Activated CD4-positive, alpha-beta T cell treated with anti-CD3 and anti-CD28 coated beads, Interleukin-2, amount 10 ng/mL, durations not matched to agents 7 days and 5 days (primary cell): ENCODE measurements at places on chromosomes 16 and 17. TPM values are rescaled to one million over a fixed set of nuclear protein-coding genes. Genes with fewer than 3 reads are reported as not detected.
A peak's percentile ranks its signal among the peaks of the same experiment; 100 is the strongest.

DNA sequence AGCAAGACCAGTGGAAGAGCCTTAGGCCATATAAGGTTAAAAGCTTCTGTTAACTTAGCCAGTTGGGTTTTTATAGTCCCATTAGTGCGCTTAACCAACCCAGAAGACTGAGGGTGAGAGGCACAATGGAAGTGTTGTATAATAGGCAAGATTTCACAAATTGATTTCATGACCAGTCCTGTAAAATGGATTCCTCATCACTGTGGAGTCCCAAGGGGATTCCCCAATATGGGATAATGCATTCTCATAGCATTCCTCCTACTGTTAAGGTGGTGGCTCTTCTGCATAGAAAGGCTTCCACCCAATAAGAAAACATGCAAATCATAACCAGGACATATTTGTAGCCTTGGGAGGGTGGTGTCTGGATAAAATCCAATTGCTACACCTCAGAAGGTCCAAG, 22.1 kb upstream of the B4GALNT2 start:
- no peaks in the 10 kb centered on the region for H3K36me3 ChIP-seq
- no peak for DNase-seq
- H3K27ac ChIP-seq: no peak overlapping the region
- H3K4me3 ChIP-seq: no peak overlapping the region
- no peaks in the 10 kb centered on the region for H3K4me1 ChIP-seq

DNA sequence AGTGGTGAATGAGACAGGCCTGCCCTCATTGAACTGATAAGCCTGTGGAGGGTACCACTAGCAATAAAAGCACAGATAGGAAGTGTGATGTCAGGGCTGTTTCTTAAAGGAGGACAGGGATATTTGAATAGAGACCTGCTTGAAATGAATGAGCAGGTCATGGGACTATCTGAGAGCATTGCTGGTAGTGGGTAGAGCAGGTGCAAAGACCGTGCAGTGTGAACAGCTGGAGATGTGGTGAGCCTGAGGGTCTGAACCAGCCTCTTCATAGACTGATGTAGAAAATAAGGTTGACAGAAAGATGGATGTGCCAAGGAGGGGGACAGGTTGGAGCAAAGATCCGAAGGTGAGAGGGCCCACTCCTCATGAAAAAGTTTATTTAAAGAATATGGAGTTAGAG, 2.4 kb downstream of the NUP93 start:
- no peak overlapping the region for H3K4me3 ChIP-seq
- peaks cover 16% of the 10 kb centered on the region for H3K4me1 ChIP-seq
- no peak for DNase-seq
- no peak overlapping the region for H3K27ac ChIP-seq
- H3K27me3 ChIP-seq: no peaks in the 10 kb centered on the region
- H3K36me3 ChIP-seq: no peaks in the 10 kb centered on the region

DNA sequence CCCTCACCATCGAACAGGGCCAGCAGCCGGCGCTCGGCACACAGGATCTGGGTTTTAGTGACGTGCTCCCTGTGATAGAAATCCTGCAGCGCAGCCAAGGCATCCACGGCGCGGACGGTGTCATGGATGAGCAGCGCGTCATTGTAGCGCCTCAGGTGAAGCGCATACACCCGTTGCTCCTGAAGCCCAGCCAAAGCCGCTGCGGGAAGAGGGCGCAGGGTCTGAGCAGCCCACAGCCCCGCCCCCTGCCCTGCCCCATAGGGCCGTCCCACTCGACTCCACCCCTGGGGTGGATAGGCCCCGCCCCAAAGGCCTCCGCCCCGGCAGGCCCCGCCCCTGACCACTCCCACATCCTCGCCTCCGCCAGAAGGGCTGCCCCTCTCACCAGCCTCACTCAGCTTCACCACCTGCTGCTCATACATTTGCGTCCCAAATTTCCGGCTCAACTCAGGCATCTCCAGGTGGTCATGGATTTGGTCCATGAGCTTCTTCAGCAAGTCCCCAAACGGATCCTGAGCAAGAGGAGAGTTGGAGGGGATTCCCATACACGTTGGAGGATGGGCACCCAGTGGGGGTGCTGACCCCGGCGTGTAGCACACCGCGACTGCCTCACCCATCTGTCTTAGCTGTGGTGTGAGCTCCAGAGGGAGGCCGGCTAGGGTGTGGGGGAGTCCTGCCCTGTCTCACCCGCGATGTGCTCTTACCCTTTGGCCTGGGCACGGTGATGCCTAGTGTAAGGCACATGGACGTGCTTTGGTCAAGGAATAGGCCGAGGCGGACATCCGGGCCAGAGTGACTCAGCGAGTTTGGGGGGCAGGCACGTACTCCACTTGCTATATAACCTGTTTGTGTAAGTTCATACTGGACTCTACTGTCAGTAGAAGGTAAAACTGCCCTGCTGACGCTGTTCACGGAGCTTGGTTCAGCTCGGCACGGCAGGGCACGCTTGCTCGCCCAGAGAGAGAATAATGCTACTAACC, 4.6 kb downstream of the DHX58 start:
- no peaks in the 10 kb centered on the region for H3K27me3 ChIP-seq
- peaks cover 32% of the 10 kb centered on the region for H3K36me3 ChIP-seq
- peaks cover 52% of the 10 kb centered on the region for H3K4me1 ChIP-seq
- peak overlapping the region; percentile 65 for H3K4me3 ChIP-seq

DNA sequence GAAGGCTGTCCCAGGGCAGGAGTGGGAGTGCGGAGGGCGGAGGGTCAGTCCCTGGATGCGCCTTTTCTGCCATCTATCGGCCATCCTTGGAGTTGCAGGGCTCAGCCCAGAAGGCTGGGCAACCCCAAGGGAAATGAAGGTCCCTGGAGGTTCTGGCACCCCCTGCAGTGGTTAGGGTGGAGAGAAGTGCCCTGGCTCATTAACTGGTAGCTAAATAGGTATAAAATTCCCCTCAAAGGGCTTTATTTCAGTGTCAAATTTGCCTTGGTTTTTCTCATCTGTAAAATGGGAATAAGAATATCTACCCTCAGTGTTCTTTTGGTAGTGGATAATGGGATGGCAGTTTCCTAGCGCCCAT, 22.4 kb downstream of the C17orf75 start:
- H3K4me3 ChIP-seq: peak overlapping the region; percentile 67
- DNase-seq: peak; percentile 81
- peaks cover 18% of the 10 kb centered on the region for H3K27me3 ChIP-seq
- H3K27ac ChIP-seq: no peak overlapping the region

VPS4A gene
- 33.4 TPM for total RNA-seq

ASIC2 gene
- total RNA-seq: not detected

DNA sequence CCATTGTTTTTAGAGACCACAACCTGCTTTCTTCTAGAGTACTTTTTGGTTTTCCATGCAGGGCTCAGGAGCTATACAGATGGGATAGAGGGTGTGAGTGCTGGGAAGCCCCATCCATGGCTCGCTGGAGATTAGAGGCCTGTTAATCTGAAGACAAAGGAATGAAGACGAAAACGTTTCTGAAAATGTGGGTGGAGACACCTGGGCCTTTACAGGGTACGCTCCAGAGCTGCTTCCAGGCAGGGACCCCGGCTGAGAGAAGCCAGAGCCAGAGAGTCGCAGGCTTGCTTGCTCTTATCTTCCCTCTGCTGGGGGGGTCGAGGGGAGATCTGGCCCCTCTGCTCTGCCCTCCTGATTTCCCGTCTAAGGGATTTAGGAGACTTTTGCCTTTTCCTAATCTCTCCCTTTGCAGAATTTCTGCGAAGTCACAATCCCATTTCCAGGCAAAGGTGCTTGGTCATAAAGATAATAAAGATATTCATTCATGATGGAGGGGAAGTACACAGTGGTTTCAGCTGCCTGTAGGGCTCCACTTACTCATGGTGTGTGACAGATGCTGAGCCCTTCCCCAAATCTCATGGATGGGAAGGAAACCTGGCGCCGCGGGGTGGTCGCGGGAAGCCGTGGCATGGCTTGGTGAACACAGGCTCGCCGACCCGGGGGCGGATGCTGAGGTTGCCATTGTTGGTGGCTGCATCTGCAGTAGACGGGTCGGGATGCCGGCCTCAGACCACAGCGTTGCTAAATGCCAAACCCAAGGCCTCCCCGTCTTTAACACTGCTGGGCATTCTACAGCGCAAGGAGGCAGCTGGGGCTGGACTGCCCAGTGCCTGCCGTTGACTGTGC, 4.8 kb upstream of the SOCS3 start:
- H3K27ac ChIP-seq: peak overlapping the region; percentile 68
- H3K36me3 ChIP-seq: no peaks in the 10 kb centered on the region
- H3K27me3 ChIP-seq: peaks cover 5% of the 10 kb centered on the region
- peaks cover 19% of the 10 kb centered on the region for H3K4me1 ChIP-seq
- DNase-seq: no peak

SUZ12 gene
- total RNA-seq: 58.2 TPM

KRTAP1-1 gene
- not detected for total RNA-seq

DNA sequence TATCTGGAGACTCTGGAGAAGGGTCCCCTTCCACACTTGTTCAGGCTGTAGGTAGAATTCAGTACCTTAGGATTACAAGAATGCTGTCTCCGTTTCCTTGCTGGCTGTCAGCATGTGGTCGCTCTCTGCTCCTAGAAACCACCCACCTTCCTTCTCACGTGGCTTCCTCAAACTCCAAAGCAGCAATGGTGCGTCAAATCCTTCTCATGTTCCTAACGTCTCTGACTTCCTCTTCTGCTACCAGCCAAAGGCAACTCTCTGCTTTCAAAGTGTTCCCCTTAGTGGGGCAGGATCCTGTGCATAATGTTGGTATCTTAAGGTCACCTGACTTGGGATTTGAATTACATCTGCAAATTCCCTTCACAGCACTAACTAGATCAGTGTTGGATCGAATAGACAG, 30.9 kb upstream of the DYNLRB2 start:
- no peak overlapping the region for H3K4me3 ChIP-seq
- peaks cover 3% of the 10 kb centered on the region for H3K4me1 ChIP-seq
- DNase-seq: no peak
- H3K27me3 ChIP-seq: peaks cover 23% of the 10 kb centered on the region
- H3K27ac ChIP-seq: no peak overlapping the region

DNA sequence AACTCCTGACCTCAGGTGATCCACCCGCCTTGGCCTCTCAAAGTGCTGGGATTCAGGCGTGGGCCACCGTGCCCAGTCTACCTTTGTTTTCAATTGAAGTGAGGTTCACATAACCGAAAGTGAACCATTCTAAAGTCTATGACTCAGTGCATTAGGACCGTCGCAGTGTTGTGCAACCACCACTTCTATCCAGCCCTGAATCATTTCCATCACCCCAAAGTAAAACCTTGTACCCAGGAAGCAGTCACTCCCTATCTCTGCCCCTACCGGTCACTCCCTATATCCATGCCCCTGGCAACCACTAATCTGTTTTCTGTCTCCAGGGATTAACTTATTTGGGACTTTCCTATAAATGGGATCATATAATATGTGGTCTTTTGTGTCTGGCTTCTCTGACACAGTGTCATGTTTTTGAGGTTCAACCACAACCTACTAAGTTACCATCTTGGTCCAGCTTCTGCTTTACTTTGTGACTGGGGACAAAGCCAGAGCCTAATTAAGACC, 28.3 kb upstream of the CDC42EP4 start:
- DNase-seq: no peak
- H3K27me3 ChIP-seq: no peaks in the 10 kb centered on the region
- H3K36me3 ChIP-seq: no peaks in the 10 kb centered on the region
- H3K4me3 ChIP-seq: no peak overlapping the region

DNA sequence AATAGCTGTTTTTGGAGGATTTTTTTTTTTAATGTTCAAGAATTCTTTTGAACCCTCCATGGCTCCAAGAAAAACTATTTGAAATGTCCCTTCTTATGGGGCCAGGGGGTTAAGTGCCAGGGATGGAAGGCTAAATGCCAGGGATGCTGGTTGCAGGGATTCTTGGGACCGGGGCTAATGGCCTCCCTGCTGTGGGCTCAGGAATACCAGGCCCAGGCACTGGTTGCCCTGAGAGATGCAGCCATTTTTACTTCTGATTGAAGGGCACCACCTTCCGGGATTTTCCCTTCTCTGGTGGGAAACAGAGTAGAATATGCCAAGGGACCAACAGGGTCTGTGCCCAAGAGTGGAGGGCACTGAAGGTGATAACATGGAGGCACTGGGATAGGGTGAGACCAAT, 10.9 kb upstream of the KAT7 start:
- no peaks in the 10 kb centered on the region for H3K36me3 ChIP-seq
- H3K4me3 ChIP-seq: no peak overlapping the region
- H3K27ac ChIP-seq: no peak overlapping the region
- no peak for DNase-seq
- no peaks in the 10 kb centered on the region for H3K27me3 ChIP-seq

DNA sequence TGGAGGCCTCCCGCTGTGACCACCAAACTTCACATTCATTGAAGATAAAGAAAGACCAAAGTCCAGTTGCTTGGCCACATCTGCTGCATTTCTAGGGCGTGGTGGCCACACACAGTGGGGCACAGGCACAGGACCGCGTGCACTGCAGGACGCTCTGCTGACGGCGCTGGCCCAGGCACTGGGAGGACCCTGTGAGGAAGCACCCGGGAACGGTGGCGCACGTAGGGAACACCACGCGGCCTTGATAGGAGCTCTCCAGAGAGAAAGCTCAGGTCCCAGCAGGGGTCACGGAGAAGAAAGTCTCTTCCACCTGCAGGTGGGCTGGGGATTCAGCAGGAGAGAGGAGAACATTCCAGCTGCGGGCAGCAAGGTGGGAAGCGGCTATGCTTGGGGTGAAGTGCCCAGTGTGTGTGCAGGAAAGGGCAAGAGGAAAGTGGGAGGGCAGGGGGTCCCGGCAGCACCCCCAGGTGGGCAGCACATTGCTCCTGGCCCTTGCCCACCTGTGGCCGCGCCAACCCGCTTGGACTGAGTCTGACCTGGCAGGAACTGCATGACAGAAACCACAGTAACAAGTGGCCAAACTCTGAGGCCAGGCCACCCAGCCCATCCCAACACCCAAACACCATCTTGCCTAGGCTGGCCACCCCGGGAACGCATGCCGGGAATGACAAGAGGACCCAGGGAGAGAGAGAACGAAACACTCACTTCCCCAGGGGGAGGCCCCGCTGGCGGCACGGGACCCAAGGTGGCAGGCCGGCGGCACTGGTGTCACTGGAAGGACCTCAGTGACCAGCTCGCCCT, 32.8 kb downstream of the TBC1D16 start:
- H3K4me1 ChIP-seq: peaks cover 10% of the 10 kb centered on the region
- H3K27me3 ChIP-seq: no peaks in the 10 kb centered on the region
- no peaks in the 10 kb centered on the region for H3K36me3 ChIP-seq

DNA sequence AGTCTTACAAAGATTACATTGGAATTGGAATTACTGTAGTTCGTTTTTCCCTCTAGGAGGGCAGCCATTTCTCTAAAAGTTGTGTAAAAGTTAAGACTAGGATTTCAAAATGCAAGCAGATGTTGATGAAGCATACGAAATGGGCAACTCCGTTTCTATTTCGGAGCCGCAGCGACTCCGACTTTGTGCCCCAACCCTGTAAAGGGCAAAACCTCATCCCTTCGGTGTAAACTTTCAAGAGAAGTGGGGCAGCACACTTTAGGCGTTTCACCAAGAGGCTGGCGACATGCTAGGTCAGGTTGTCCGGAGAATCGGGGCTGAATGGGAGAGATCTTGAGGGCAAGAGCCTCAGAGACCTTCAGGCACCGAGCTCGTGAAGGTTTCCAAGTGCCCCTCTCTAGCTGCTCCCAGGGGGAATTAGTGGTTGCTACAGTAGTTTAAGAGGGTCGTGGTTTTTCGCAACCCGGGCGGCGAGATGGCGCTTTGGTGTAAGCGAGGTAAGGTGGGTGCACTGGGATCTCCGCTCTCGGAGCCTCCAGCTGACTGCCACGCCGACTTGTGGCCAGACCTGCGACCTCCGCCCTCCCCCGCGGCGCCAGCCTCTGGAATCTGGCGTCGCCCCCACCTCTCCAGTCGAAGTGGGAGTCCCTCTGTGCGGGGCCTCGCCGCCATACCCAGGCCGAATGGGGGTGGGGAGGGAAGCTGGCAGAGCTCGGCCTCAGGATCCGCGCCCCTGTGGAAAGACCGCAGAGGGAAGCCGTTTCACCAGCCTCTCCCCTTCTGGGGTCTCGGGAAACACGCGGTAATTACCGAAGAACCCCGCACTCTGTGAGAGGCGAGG, 1.0 kb upstream of the HEXIM2 start:
- peaks cover 42% of the 10 kb centered on the region for H3K4me1 ChIP-seq
- H3K4me3 ChIP-seq: peak overlapping the region; percentile 99
- H3K36me3 ChIP-seq: peaks cover 25% of the 10 kb centered on the region
- peak; percentile 44 for DNase-seq
- peak overlapping the region; percentile 96 for H3K27ac ChIP-seq

ACSM2A gene
- not detected for total RNA-seq
